Mucosa of descending colon (tissue), 3 donors: ENCODE measurements at places on chromosomes 6 and 20. TPM values are rescaled to one million over a fixed set of nuclear protein-coding genes. Genes with fewer than 3 reads are reported as not detected.
A peak's percentile ranks its signal among the peaks of the same experiment; 100 is the strongest.

- DNase-seq, result no peak
Observed at GRCh38 chr20:32304131-32304746, 26.8 kb downstream of the KIF3B start.

The CST8 gene
- total RNA-seq, result not detected

GRCh38 chr6:150445486-150445885, 76.7 kb downstream of the IYD start:
- no peak for DNase-seq

GRCh38 chr6:3551716-3552511, 95.1 kb upstream of the SLC22A23 start:
- DNase-seq, result no peak

DNA sequence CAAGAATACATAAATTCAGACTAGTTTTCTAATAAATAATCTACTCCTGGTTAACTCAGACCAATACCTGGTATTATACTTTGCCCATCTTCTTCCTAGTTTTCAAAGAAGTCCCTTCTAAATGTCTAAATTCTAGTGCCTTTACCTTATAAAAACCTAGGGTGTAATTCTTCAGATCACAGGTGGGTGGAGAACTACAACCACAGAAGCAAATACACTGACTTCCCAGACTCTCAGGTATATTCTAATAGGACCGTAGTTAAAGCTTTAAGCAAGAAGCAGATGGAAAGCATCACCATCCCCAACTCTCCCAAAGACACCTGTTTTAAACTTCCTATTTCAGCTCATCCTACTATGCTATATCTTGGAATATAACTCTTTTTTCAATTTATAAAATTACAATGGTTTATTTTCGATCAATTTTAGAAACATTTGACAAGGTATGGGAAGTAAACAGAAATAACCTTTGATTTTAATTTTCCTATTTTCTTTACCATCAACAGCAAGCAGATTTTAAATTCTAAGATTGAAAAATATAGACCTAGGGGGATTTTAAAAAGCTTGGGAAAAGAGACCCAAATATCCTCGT, 15.8 kb downstream of the MAN1A1 start:
- DNase-seq, result no peak

GRCh38 chr6:70586114-70586513, 19.4 kb downstream of the SDHAF4 start:
- DNase-seq, result no peak

- no peak for DNase-seq
Observed at GRCh38 chr6:32445321-32445854, 5.7 kb downstream of the HLA-DRA start.

DNA sequence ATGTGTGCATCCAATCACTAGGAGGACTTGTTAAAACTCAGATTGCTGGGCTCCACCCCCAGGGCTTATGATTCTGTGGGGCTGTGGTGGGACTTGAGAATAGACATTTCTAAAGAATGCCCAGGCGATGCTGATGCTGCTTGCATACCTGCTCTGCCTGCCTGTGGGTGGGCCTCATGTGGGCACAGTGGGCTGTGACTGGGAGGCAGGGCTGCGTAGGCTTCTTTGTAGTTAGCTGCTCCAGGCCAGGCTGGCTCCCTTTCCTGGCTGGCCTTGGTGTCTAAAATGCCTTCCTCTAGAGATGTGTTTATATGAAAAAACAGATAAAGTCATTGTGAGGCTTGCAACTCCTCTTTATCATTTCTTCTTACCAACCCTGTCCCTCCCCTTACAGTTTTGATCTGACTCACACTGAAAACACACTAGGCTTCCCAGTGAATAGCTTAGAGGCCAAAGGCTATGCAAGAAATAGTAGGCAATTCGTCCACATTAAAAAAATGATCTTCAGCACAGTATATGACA, 495.5 kb upstream of the MAP3K7 start:
- no peak for DNase-seq

DNA sequence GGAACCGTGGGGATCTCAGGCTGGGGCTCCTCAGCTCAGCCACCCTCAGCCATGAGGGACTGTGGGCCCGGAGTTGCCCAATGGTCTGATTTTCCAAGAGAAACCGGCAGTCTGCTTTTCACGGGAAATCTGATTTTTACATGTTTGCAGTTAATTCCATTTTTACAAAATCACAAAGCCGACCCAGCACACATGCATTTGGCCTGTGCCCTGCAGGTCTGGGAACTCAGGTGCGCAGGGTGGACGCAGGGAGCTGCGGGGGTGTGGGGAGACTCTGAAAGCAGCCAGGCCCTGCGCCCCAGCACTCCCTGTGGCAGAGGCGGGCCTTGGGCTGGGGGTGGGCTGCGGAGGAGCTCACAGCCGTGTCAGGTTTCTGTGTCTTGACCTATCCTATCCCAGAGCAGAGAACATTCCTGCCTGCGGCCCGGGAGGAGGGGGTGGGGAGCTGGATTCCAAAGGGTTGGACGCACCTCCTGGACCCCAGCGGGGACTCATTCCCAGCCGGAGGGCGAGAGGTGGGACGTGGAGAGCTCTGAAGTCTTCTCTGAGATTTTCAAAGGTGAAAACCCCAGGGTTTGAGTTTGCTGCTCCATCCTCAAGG, 60.6 kb downstream of the ADNP start:
- no peak for DNase-seq

GRCh38 chr6:43705996-43706395, 18.4 kb upstream of the MRPS18A start:
- no peak for DNase-seq

DNA sequence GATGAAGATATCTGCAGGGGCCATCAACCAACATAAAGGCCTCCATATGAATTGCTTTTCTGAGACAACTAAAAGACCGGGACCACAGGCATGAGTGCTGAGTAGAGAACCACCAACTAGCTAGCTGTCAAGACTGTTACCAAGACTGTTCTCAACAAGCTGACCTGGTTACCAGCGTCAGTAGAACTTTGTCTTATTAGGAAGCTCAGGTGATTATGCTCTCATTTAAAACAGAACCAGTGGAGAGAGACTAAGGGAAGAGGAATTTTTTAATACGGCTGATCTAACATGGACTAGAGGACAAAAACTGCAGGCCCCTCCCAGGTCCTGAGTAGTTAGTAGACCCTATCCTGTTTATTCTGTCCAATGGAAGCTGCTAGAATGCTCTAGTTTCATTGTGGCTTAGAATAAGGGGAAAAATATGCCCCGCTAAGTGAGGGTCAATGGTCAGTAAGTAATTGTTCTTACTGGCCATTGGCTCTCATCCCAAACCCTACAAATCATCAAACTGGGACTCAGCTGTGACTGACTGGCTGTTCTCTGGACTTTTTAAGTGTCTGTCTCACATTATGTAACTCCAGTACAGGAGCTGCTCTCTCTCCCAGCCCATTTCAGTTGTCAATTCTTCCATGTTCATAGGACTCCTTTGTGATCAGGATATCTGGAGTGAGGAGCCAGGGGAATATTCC, 3.8 kb upstream of the DYNLRB1 start:
- DNase-seq, result no peak

- DNase-seq, result no peak
Observed at GRCh38 chr6:79742030-79742429, 110.9 kb downstream of the SH3BGRL2 start.

GRCh38 chr6:15754035-15754705, 91.3 kb upstream of the DTNBP1 start:
- no peak for DNase-seq

- DNase-seq, result no peak
Observed at GRCh38 chr6:79422666-79423065, 114.6 kb downstream of the LCA5 start.

- no peak for DNase-seq
Observed at GRCh38 chr6:97023982-97024381, 99.5 kb downstream of the KLHL32 start.

DNA sequence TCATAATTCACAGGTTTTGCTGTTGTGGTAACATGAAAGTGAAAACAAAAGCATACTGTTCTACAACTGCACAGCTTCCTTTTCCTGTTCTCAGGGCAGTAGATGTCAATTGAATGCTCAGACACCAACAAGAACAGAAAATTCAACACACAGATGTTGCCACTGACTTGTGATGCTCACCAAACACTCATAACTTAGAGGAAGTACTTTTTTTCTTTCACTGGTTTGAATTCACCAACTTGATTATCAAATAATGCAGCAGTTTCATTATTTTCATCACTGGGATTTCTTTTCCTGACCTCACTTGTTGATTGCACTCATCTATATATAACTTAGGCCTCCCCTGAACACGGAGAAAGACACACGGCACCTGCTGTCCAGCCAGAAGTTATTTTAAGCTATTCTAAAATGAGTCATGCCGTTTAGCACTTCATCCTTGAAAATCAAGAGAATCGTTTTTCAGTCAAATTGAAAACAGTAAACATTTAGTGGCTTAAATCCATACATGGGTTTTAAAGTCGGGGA, 949 bp downstream of the TXLNB start:
- peak; percentile 24 for DNase-seq

GRCh38 chr6:20013066-20013861, 176.1 kb downstream of the ID4 start:
- no peak for DNase-seq

The CLPSL2 gene
- total RNA-seq, result not detected

- no peak for DNase-seq
Observed at GRCh38 chr6:36757206-36757605, 59.6 kb downstream of the RAB44 start.

GRCh38 chr20:17856024-17856564, 112.5 kb downstream of the SNX5 start:
- peak; percentile 83 for DNase-seq

The CST5 gene
- total RNA-seq, result not detected

GRCh38 chr6:48996461-48997119, 466.5 kb downstream of the MMUT start:
- no peak for DNase-seq
